ENCODE measurements at places on chromosomes 16 and 17.

- DNase-seq, result no peak
Measured at GRCh38 chr17:82848022-82848592, 8.3 kb upstream of the ZNF750 start.

DNA sequence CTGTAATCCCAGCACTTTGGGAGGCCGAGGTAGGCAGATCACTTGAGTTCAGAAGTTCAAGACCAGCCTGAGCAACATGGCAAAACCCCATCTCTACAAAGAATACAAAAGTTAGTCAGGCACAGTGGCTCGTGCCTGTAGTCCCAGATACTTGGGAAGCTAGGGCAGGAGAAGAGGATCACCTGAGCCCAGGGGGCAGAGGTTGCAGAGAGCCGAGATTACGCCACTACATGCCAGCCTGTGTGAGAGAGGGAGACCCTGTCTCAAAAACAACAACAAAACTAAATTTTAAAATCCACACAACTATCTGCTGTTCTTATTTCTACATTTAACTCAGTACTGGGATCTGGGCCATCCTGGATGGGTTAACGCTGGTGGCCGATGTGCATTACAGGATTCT is 41.2 kb upstream of the ARL6IP1 start:
- DNase-seq, result no peak

DNA sequence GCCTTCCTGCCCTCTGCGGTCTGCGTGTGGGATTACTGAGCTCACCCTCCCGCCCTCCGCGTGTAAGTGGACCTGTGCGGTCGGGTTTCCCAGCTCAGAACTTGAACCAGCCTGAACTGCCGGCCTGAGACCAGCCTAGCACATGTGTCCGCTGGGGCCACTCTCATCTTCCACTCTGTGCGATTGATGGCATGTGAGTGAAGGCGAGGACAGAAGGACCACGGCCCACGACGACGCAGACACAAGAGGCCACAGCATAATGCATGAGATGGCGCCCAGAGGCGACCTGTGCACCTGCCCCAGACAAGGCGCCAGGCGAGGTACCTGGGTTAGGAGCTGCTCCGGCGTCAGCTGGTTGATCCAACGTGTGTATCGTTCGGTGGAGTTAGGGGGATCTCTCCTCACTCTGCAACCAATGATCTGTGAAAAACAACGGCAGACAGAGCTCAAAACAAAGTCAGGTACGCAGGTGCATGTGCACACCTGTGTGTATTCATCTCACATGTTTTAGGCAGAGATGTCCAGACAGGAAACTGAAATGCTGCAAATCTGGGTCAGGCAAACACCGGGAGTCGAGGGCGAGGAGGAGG is 74.5 kb upstream of the METRNL start:
- DNase-seq, result no peak

DNA sequence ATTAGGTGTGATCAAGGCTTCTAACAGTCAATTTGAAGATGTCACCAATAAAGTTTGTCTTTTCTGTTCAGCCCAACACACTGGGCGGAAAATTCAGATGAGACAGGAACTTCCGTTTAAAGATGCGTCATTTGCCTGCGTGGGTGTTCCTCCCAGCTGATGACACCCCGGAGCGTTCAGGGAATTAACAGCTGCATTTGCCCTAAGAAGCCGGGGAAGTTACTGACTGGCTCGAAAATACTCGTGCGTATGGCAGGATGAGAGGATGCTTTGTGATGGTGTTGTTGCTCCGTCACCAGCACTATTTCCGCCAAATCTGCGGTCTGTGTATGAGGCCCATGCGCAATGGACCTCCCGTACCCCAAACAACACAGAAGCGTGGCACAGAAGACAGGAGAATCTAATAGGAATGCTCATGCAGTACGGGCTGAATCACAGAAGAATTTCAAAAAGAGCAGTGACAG is 11.9 kb upstream of the PVALEF start:
- no peak for DNase-seq

DNA sequence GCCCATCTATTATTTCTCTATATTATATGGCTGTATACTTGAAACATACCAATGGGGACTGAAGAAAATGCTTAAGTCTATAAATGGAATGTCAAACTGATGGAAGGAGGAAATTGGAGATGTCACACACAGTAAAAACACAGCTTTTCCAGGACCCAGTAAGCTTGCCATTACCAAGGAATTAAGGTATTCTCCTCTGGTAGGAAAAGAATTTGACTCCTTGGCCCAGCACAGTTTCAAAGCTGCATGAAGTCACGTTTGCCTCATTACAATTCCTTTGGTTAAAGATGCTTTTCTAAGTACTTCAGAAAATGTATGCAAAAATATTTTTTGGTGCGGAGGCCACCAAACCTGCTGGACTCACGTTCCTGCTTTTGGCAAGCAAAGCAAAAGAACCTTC is 48.5 kb downstream of the CDH13 start:
- DNase-seq, result no peak

DNA sequence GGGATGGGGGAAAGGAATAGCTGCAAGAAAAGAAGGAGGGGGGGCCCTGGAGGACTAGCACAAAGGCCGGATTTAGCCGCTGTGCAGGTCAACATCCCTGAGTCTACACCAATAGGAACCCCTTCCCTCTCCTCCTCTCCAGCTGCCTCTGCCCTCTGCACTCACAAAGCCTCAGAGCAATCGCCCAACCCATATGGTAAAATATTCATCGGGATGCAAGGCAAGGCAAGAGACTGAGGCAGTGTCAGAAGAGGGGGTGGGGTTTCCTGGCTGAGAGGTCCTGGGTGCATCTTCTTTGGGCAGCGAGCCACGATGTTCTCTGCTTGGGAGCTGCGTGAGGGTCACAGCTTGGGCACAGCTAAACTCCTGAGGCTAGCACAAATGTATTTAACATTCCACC is 115.5 kb upstream of the NLRP1 start:
- DNase-seq, result no peak

DNA sequence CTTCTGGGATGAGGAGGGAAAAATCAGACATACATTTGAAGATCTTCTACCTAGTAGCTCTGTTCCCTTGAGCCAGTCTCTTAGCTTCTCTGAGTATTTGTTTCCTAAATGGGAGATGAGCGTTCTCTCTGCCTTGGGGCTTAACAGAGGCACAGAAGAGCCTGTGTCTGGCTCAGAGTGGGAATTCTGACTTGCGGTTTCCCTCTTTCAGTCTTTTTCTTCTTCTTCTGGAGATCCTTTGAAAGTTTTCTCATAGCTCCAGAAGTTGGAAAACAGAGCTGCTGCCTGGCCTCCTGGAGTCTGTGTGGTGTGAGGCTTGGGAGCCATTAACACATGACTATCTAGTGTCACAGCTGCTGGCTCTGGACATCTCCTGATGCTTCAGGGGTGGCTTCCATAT is 167.9 kb downstream of the MSI2 start:
- DNase-seq, result no peak

- DNase-seq, result no peak
Measured at GRCh38 chr16:88934066-88934667, 42.8 kb downstream of the CBFA2T3 start.
